Left renal pelvis (tissue), 4 donors: ENCODE measurements at places on chromosomes 3 and 15.

DNA sequence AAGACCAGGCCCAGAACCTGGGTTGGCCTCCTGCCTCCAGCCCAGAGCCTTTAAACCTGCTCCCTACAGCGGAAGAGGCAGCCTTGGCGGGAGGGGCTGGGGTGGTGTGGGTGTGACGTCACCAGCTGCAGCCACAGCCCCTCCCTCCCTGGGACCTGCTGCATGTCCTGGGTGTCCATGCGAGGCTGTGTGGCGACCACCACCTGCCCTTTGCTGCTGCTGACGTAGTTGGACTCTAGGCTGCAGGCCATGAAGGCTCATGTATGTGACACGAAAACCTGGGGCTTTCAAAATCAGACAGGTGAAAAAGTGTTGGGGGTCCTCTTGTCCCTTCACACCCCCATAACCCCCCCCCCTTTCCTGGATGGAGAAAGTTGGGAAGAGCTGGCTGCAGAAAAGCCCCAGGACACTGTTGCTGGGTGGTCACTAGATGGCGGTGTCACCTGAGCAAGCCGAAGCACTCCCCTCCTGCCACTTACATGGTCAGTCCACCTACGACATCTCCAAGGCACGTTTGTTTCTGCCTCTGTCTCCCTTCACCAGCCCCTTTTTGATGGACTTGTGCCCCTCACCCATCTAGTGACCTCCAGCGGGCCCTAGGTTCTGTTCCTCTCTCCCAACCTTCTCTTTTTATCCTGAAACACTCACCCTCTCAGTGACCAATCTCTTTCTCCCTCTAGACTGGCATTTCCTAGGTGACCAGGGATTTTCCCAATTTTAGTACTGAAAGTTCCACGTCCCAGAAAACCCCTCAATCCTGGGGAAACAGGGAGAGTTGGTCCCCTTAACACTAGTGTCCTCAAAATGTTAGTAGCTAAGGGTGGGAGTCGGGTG lies 35.2 kb downstream of the SLC6A20 start:
- no peak for DNase-seq

- no peak for DNase-seq
Measured at GRCh38 chr3:115571413-115571812, 51.9 kb upstream of the GAP43 start.

- DNase-seq, result no peak
Measured at GRCh38 chr3:24344784-24345439, 149.7 kb downstream of the THRB start.

DNA sequence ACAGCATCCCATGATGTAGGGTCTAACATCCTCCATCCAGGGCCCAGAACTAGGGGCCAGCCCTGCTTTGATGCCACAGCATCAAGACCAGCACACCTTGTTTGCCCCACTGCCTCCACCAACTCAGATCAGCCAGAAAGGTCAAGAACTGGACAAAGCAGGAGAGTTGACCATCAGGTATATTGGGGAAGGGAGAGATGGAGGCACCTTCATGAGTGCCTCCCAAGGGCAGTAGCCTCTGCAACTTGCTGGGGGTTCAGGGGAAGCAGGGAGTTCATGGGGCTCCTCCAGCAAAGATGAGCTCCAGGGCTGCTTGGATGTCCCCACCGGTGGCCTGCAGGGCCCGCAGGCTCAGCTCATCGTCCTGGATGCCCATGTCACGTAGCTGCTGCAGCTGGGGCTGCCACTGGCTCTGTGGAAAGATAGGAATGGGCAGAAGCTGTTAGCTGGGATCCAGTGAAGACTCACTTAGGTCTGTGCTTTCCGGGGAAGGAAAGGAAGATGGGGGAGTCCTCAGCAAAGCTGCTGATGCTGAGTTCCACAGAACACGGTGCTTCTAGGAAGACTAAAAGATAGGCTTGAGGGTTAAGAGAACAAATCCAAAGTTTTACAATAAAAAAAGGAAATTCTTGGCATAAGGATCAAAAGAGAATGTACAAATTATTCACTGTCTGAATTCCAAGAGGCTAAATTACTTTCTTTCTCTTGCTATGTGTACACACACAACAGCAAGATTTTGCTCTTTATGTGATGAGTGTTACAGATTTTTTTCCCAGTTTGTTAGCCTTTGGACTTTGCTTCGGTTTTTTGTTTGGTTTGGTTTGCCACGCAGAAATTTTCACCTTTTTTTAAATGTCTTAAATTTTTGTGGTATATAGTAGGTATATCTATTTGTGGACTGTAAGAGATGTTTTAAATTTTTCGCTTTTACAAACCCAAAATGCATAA lies 12.3 kb upstream of the SEMA7A start:
- no peak for DNase-seq

DNA sequence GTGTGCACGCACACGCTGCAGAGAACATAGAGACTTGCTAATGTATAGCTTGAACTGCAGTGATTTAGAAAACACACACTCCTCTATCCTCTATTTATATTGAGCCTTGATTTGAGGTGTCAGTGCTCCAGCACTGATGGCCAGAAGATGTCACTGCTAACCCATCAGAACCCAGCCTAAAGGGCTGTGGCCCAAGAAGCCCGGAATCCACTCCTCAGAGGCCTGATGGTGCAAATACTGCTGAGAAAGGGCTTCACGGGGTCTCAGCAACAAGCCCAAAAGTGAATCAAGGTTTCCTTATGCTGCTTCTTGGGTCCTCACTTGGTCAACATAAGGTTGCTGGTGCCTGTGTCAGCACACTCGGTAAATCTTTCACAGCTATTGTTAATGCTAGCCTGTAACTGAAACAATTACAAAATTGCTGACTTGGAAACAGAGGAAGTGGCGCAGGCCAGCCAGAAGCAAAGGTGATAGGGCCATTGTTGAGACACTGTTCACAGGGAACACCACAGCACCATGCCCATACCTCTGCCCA lies 60.3 kb downstream of the HEG1 start:
- DNase-seq, result peak; percentile 44

GRCh38 chr3:49614936-49615335 lies 59.2 kb upstream of the APEH start:
- no peak for DNase-seq

DNA sequence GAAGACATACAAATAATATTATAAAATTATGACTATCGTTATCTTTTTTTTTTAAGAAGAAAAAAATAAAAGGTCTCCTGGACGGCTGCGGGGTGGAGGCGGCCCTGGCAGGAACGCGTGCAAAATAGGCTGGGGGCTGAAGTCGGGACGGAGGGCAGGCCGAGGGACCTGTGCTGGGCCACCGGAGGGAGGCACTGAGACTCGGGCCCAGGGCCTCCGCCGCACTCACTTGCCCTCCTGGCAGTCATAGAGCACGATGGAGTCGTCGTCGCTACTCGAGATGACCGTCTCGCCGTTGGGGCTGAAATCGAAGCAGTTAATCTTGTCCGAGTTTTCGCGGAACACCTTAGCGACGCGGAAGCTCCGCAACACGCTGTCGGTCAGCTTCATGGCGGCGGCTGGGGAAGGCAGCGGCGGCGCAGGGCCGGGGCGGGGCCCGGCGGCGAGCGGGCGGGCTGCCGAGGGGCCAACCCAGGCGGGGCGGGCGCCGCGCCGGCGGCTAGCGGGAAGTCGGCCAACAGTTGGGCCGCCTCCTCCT lies 408 bp downstream of the WDR82 start:
- no peak for DNase-seq

DNA sequence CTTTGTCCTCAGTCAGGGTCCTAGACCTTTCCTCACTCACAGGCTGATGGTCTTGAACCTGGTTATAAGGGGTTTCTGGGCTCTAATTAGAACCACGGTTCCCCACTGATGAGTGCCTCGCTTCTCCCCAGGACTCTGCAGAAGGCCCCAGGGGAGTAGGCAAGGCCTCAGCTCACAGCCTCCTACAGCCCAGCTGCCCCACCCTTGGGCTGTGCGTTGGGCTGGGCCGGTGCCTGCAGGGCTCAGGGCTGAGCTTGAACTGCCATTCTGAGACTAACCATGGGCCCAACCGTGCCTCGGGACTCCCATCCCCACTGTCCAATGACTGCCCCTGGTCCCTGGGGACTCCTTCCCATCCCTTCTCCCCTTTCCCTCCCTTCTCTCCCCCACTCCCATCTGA lies 25.6 kb downstream of the CLEC3B start:
- DNase-seq, result no peak

- no peak for DNase-seq
Measured at GRCh38 chr3:68893600-68894239, 38.6 kb downstream of the TAFA4 start.

GRCh38 chr15:57251308-57251707 lies 125.0 kb upstream of the CGNL1 start:
- no peak for DNase-seq
